ENCODE measurements at places on chromosomes 11 and 22. TPM values are rescaled to one million over a fixed set of nuclear protein-coding genes. Genes with fewer than 3 reads are reported as not detected.

DMC1 gene
- polyA plus RNA-seq, result 8.1 TPM

- DNase-seq, result no peak
Measured at GRCh38 chr22:24483976-24484545, 11.1 kb upstream of the UPB1 start.

P2RY6 gene
- polyA plus RNA-seq, result 0.85 TPM

DNA sequence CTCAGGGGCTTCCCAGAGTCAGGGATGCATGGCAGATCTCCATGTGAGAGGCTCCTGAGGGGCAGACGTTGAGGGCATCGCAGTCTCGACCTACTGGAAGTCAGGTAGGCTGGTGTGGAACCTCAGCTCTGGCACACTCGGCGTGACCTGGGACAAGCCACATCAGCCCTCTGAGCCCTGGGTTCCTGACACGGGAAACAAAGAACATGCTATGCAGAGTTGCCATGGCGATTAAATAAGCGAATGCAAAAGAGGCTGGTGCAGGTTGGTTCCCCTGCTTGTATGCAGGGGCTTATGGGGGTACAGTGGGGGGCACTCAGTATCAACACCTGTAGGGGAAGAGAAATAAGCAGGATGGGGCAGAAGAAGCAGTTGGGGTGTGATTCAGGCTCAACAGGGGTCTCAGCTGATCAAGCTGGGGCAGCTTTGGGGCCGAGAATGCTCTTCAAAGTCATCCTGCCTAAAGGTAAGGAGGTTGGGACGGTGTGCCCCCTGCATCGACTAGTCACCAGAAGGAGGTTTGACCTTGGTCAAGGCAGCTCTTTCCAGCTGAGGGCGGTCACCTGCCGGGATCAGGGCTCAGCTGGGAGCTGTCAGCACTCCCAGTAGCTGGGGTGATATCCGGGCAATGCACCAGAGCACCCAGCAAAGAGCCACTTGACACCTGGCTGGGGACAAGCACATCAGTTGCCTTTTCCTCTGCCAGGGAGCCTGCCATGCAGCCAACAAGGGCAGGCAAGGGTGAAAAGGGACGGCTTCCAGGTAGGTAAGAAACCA, 442.7 kb downstream of the MIAT start:
- DNase-seq, result no peak

DNA sequence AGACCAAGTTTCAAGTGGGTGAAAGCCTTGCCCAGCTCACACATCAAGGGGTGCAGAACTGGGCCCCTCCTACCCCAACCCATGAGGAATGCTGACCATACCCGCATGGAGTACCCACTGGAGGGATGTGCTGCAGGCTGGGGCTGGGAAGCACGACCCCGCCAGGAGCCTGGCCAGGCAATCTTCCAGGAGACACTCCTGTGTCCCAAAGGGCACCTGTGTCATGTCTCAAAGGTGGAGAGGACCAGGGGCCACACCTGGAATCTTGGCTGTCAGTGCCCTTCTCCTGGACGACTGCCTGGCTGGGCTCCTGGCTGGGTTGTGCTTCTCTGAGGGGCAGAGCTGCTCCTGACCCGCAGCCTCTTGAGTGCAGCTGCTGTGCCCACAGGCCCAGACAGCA, 6.7 kb downstream of the ARAP1 start:
- DNase-seq, result no peak

GRCh38 chr22:31271026-31271425, 21.3 kb downstream of the PIK3IP1 start:
- DNase-seq, result no peak

- DNase-seq, result no peak
Measured at GRCh38 chr22:21606775-21607174, 23.0 kb downstream of the YDJC start.
